ENCODE measurements at places on chromosomes 4 and X.

GRCh38 chr4:137609718-137610430 is 77.6 kb upstream of the PCDH18 start:
- no peak for DNase-seq

DNA sequence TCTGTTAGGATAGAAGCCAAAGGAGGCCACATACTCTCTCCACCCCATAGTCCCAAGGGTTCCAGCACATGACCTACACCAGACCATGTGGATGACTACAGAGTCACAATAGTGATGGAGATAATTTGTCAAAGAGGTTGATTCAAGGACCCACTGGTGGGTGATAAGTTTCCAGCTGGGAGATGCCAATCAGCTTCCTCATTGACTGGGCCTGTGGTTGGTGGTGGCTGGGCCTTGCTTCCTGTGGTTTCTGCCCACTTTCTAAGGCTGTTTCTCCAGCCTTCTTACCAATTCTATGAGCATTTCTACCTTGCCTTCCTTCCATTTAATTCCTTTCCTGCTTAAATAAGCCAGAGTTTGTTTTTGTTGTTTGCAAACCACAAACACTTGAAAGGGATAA is 95.5 kb upstream of the CPEB2 start:
- no peak for DNase-seq

DNA sequence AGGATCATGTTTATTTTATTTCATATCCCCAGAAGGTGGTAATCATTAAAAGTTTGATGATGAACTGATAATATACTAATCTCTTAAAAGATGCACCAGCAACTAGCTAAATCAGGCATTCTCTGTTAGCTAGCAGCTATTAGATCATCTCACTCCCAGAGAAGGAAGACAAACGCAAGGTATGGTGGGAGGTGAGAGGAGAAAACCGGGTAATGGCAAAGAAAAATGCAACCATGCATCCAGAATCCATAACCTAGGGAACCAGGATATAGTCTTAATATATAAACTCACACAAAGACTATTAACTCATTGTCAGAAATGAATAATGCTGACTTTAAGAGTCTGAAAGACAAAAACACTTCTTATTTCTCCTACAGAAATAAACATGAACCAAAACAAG is 66.1 kb downstream of the WNK3 start:
- DNase-seq = no peak

- DNase-seq = no peak
These were observed 54.5 kb downstream of the CHM start for GRCh38 chrX:85992811-85993229.

Data from stimulated activated CD4-positive, alpha-beta T cell treated with anti-CD3 and anti-CD28 coated beads, Interleukin-12 subunit alpha, Interleukin-12 subunit beta, amount 100 ng/mL, for 24 hours (primary cell).